ENCODE measurements at places on chromosomes 6 and 20.
A peak's percentile ranks its signal among the peaks of the same experiment; 100 is the strongest.

DNA sequence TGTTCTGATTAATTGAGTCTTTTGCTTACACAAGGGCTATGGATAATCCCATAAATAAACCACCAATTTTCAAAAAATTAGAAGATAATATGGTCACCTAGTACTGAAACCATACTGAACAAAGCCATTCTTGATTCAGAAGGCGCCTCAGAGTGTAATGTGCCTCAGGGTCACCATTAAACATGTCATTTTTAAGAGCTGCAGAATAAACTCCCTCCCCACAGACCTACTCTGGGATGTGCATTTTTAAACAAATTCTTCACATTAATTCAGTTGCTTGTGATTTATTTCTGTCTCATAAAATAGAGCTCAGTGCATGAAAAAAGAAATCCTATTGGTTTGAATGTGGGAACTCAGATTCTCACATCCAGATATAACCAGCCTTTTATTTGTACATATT, 202.1 kb upstream of the HEY2 start:
- no peak for DNase-seq

DNA sequence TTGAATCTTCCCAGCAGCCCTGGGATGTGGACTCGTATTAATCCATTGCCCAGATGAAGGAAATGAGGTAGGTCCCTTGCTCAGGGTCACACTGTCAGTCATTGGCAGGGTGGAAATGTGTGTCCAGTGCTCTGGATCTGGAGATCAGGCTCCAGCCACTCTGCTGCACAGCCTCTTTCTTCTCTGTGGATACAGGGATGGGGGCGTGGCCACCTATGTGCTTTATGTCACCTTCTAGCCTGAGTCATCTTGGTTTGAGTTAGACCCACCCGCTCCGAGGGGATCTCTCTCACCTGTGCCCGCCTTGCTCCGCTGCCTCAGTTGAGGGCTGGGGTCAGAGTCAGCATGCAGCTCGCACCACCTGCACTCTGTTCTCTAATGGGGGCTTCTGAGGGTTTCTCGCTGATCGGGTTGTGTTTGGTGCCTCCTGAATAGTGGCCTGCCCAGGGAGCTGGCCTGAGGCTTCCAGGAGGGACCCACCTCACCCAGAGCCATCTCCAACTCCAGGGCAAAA, 80.0 kb downstream of the TCP11 start:
- no peak for DNase-seq

- DNase-seq = no peak
Observed at GRCh38 chr6:116362276-116362675, 8.5 kb upstream of the DSE start.

GRCh38 chr6:4125933-4126864, 9.2 kb downstream of the ECI2 start:
- DNase-seq = peak; percentile 7

DNA sequence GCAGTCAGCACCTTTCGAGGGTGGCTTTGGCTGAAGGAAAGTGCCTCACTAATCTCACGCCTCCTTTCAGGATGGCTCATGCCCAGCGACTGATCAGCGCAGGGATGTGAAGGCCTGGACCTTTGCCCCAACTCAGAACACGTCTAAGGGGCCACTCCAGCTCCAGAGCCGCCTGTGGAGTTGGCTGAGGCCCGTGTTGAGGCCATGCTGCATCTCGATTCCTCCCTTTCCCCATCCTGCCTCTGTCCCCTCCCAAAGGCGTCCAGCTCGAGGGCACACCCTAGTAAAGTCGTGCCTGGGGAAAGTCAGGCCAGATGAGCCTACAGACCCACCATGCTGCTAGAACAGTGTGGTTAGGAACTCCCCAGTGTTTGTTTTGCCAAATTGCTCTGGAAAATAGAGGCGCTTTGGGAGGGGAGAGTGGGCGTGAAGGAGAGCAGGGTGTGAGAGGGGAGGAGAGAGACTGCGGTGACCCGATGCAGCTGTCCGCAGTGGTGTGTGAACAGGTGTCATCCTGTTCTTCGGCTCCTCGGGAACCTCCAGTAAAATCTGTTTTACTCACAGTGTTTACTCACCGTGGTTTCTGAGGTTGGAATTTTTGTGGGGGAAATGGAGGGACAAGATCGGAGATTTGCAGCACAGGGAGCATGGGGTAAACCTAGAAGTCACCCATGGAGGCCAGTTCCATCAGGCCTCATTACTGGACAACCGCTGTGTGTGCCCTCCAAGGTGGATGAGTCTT, 85.0 kb upstream of the PMEPA1 start:
- no peak for DNase-seq

DNA sequence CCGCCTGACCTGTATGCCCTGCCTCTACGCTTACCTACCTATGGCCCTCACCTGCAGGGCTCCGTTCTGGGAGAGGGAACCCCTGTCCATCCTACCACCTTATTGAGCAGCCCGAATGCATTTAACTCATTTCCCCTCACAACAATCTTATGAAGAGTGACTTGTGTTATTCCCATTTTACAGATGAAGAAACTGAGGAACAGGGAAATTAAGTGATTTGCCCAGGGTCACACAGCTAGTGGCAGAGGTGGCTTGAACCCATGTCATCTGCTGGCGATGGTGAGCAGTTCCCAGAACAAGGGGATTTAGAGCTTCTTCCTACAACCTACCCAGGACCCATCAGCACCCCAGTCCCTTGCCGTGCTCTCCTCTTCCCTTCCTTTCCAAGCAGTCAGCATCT, 42.3 kb upstream of the LRFN2 start:
- DNase-seq = no peak

GRCh38 chr6:18961566-18961965, 574.4 kb downstream of the RNF144B start:
- DNase-seq = no peak

GRCh38 chr6:53931086-53931485, 136.3 kb downstream of the LRRC1 start:
- DNase-seq = no peak

- DNase-seq = no peak
Observed at GRCh38 chr20:63107449-63108200, 100.9 kb upstream of the BHLHE23 start.

DNA sequence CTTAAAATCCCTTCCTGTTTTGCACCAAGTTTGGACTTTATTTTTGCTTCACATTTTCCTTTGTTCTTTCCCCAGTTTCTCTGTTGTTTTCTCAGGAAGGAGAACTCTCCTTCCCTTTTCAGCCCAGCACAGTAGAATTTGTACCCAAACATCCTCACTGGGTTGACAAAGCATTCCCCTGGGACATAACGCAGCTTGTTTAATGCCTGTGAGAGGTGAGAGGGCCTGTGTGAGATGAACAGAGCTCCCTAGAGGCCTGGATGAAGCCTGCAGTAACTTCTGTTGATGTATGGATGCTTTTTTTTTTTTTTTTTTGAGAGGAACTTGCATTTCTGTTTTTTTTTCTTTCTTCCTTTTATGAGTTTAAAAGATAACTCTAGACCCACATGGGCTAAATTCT, 104.9 kb upstream of the SLC22A23 start:
- DNase-seq = no peak

DNA sequence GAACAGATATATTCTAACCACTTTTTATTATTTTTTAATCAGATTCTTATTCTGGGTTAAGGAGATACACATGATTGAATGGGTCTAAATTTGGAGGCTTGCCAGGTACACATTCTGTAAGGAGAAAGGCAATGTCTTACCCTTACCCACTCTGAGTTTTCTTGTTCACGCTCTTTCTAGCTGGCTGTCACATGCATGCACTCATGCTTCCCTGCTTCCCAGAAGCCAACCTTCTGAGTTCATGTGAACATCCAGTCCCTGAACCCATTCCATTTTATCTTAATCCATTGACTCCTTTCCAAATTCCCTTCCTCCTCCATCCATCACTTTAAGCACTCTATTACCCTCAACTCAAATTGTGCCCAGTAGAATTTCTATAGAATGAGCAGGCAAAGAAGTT, 17.5 kb upstream of the MOCS1 start:
- DNase-seq = no peak

DNA sequence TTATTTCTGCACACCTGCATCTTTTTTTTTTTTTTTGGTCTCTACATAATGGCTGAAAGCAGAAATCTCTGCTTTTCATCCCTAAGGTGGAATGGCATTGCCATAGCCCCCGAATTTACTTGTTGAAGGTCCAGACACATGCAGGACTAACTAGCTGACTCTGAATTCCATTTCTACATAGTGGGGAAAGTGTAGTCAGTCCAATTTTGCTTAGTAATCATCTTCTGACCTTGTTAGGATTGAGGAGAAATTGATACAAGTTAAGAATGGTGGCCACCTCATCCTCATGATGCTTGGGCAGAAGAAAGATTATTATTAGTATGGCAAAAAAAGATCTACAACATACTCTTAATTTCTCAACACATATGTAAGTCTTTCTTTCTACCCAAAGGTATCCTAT, 16.4 kb upstream of the FAM83B start:
- DNase-seq = no peak

Measured in activated CD4-positive, alpha-beta T cell treated with anti-CD3 and anti-CD28 coated beads, Interleukin-10, Interleukin-2, amounts not matched to agents 100 ng/mL and 50 ng/mL, durations not matched to agents 16 hours and 8 hours (primary cell).